ENCODE measurements at places on chromosomes 7 and 10.
A peak's percentile ranks its signal among the peaks of the same experiment; 100 is the strongest.

GRCh38 chr10:34862892-34863291, 47.8 kb upstream of the PARD3 start:
- DNase-seq, result no peak

DNA sequence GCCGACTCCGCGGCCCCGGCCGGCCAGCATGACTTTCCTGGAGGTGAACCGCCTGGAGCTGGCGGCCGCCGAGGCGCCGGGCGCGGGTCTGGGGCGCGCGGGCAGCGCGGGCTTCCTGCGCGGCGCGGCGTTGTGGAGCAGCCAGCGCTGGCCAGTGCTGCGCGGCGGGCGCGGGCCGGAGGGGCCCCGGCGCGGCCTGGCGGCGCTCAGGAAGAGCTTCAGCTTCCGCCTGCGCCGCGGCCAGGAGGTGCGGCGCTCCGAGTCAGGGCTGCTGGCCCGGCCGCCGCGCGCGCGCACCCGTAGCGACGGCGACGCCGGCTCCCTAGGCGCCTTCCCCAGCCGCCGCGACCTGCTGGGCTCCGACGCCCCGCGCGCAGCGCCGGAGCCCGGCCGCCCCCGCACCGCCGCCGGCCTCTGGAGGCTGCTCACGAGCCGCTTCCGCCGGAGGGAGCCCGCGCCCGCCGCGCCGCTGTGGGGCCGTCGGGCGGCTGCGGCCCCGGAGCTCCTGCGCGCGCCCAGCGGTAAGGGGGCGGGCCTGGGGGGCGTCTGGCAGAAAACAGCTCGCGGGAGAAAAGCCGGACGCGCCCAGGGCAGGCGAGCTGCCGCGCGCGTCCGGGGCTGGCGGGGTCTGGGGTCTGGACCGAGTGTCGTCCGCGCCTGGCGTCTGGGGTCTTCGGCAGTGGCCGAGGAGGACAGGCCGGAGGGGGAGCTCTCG, 29.0 kb downstream of the AGAP3 start:
- DNase-seq, result peak; percentile 79

GRCh38 chr10:128062881-128063563, 63.2 kb downstream of the MKI67 start:
- DNase-seq, result no peak

DNA sequence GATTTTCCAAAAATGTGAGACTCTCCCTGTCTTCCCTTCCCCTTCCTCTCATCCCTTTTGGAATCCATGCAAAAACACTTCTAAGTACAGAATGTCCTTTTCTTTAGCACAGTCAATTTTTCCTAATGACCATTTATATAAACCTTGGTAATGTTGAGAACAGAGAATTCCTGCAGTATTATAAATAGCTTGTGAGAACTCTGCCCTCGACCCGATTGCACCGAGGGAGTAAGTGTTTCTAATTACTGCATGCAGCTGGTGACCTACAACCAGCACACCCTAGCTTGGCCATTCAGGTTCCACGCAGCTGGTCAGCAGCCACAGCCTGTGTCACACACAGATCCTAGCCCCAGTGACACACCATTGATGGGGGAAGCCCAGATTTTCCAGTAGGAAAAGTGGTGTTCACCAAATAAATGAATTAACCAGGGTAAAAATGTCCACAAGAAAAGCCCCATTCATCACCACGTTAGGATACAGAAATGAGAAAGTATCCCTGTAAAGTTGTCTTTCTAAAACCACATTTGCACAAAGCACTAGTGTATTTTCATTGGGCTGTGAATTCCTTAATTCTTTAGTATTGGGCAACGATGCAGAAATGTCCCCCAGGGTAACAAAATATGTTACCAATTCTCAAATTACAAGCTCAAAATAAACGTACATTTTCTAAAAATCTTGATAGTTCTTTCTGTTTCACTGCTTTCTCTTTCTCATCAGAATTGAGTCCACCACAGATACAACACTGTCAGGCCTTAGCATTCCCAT, 499.0 kb upstream of the KLF6 start:
- no peak for DNase-seq

GRCh38 chr10:108410236-108410635, 1245.7 kb upstream of the SORCS1 start:
- no peak for DNase-seq

GRCh38 chr10:49309691-49310411, 10.9 kb downstream of the C10orf71 start:
- no peak for DNase-seq

DNA sequence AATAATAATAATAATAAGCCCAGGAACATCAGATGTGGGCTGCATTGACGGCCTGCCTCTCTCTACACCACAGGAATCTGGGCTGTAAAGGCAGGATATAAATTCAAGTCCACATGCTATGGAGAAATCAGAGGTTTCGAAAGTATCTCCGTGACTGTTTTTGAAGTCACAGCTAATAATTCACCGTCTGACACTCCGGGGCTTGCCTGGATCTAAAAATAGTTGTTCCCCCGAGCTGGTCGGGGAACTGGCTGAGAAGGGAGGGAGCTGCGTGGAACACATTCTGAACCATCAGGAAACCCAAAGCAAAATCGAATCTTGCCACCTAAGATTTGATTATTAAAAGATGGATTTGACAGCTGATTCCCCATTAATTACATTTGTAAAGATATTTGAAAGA, 35.4 kb downstream of the KLF6 start:
- no peak for DNase-seq

DNA sequence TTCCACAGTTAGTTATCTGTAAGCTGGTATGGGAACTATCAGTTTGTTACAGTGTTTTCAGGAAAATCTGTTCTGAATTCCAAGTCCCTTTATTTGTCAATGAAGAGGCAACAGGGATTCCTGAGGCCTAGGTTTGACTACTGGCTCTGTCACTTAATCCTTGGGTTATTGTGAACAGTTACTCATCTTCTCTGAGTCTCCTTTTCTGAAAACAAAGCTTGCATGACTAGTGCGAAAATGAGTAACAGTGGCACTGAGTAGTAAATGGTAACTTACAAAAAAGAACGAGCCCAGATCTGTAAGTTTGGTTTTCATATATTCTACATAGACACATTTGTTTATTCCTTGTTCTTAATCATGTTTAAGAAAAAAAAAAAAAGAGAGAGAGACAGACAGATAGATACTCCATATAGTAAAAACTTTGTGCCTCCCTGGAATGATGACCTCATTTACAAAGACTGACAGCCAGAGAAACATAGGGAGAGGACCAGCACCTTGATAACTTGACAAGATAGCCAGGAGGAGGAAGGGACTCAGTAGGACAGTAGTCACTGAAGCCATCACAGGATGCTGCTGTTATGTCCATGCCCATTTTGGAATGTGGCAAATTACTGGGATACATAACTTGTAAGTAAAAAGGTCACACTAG, 1.9 kb downstream of the MRPS33 start:
- DNase-seq, result no peak

- DNase-seq, result no peak
Measured at GRCh38 chr7:140667476-140667875, 5.3 kb upstream of the ADCK2 start.

GRCh38 chr7:155763691-155764437, 48.4 kb downstream of the SHH start:
- DNase-seq, result no peak

DNA sequence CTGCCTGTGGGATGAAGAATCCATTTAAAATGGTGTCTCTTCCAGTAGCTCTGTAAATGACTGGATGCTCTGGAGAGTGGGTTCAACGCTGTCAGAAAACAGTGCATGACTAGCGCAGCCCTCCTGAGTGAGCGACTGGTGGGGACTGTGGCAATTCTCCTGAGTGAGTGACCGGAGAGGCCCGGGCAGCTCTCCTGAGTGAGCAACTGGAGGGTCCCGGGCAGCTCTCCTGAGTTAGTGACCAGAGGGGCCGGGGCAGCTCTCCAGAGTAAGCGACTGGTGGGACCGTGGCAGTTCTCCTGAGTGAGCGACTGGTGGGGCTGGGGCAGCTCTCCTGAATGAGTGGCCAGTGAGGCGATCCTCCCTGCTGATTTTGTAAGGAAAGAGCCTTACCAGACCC, 85.5 kb downstream of the WDR37 start:
- no peak for DNase-seq

DNA sequence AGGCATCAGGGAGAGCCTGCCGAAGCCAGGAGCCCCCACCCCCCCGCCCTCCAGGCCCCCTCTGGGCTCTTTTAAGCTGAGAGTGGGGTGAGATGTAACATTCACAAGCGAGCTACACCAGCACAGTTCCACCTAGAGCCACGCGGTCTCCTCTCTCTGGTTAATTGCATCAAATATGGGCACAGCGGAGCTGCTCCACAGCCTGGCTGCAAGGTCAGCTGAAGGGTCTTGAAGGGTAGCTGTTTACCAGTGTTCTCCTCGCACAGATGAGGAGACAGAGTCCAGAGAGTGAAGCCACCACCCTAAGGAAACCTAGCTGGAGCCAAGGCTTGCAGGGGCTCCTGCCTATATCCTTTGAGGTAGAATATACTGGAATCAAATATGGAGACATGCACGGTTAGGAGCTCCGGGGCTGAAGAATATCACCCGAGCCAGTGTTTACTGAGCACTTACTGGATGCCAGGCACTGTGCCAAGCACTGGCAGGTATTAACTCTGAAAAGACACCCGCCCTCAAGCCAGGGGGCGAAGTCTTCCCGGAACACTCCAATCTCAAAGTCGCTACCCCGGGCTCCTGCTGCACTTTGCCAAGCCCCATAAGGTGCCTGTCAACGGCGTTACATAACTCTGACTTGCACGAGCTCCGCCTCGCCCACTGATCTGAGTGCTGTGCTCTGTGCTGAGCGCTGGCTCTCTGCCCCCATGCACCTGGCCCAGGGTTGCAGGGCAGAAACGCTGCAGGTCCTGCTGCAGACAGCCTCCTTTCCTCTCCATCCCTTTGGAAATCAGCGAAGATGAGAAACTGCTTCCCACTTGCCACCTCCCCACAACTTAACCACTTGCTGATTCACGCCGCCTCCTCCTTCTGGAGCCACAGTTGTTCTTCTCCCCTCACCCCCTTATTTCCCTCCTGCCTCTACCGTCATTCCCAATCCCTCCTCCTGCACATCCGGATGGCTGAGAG, 5.4 kb downstream of the CHST15 start:
- no peak for DNase-seq

- DNase-seq, result no peak
Measured at GRCh38 chr10:124033887-124034218, 59.5 kb downstream of the CHST15 start.

- DNase-seq, result no peak
Measured at GRCh38 chr10:79404690-79405131, 40.7 kb downstream of the ZCCHC24 start.

DNA sequence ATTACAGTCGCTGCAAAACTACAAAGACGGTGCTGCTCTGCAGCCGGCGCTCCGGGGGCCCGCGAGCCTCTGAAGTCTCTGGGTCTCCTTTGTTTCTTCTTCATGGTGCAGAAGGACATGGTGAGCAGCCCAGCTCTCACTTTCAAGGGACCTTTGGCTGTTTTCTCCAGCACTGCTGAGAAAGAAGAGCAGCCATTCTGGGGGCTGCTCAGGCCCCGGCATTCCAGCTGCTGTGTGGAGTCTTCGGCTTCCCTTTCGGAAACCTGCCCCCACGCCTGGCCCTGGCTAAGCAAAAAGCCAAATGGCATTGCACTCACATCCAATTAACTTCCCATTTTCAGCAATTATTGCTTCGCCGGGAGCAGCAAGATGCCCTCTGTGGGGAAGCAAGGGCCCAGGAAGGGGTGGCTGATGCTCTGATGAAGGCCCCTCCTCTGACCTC, 555.7 kb downstream of the PTPRN2 start:
- peak; percentile 83 for DNase-seq

GRCh38 chr7:42414941-42415505, 178.0 kb upstream of the GLI3 start:
- DNase-seq, result no peak

DNA sequence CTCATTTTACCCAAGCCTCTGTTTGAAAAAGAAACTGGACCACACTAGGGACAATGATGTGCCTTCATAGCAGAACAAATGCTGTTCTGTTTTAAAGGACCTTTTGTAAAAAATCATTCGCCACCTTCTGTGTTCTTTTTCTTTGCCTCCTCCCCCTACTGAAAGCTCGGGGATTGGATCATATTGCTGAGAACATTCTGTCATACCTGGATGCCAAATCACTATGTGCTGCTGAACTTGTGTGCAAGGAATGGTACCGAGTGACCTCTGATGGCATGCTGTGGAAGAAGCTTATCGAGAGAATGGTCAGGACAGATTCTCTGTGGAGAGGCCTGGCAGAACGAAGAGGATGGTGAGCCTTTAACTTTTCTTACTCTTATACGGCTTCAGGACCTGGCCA, 62.2 kb downstream of the POLL start:
- no peak for DNase-seq

DNA sequence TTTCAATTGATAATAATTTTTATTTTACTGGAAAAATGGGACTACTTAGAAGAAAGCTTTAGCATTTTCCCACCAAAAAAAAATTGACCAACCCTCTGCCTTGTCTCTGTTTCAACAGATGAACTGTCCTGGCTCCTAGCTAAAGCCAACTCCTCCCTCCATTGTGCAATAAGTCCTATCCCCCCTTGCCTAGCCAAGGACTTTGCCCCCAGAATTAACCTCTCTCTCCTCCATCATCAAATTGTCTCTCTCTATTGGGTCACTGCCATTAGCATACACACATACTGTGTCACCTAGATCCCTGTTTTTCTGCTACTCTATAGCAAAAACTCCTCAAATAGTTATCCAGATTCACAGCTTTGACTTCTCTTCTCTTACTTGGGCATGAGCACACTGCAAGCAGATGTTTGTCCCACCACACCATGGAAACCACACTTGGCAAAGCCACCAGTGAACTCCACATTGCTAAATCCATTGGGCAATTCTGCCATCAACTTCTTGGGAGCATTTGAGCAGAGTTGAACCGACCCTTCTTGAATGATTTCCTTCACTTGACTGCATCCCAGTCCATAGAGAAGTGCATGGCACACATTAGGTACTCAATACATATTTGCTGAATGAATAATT, 91.4 kb upstream of the NEBL start:
- no peak for DNase-seq

- DNase-seq, result no peak
Measured at GRCh38 chr10:5952731-5953385, 24.5 kb downstream of the IL15RA start.

DNA sequence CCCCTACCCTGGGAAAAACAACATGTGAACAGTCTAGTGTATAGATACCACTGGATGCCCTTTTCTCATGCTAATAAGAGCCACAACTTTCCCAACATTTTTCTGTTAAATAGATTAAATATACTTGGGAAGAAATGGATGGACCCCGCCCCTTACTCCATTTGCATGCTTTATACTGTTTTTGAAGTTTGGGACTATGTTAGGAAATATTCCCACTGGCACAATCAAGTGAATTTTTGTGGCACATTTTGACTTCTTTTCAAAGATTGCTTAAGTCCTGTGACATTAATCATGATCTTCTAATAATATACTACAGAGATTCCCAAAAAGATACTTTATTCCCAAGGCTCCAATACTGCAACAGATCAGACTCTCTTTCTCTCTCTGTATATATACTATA, 216.6 kb downstream of the TWIST1 start:
- DNase-seq, result no peak

DNA sequence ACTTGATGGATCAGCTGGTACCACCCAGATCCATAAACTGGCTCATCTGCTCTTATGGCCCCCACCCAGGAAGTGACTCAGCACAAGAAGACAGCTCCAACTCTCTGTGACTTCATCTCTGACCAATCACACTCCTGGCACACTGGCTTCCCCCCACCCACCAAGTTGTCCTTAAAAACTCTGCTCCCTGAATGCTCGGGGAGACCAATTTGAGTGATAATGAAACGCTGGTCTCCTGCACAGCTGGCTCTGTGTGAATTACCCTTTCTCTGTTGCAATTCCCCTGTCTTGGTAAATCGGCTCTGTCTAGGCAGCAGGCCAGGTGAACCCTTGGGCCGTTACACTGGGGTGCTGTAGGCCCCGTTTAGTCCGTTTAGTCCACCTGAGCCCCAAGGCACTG, 23.4 kb upstream of the BNIP3 start:
- DNase-seq, result no peak

GRCh38 chr7:149664176-149664575, 109.2 kb downstream of the ZNF467 start:
- no peak for DNase-seq
